ENCODE measurements at places on chromosomes 6 and 20. TPM values are rescaled to one million over a fixed set of nuclear protein-coding genes. Genes with fewer than 3 reads are reported as not detected.

Gene F13A1
- not detected for total RNA-seq

Gene SRSF12
- 0.05 TPM for total RNA-seq

Gene TFAP2C
- total RNA-seq, result not detected

Gene CCN5
- total RNA-seq, result not detected

Gene TRIM40
- total RNA-seq, result not detected

Gene TCF19
- total RNA-seq, result 82.6 TPM

Gene LY6G6F
- total RNA-seq, result not detected

Gene PDE7B
- total RNA-seq, result 16.0 TPM
